ENCODE measurements at places on chromosomes 16 and 17.

DNA sequence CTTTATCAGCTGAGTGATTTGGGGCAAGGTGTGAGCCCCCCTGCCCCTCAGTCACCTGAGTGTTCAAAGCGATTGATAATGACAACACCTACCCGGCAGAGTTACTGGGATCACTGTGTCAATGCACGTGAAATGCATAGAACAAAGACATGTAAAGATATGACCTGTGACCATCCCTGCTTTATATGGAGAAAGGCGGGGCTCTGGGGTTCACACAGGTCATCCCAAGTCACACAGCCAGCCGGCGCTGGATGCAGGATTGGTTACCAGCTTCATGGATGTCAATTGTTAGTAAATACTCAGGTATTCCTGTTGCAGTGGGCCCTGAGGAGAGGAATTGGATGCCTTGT lies 64.4 kb downstream of the CRISPLD2 start:
- DNase-seq: no peak

- no peak for DNase-seq
These were observed 3.8 kb upstream of the LIMD2 start for GRCh38 chr17:63703556-63704258.

DNA sequence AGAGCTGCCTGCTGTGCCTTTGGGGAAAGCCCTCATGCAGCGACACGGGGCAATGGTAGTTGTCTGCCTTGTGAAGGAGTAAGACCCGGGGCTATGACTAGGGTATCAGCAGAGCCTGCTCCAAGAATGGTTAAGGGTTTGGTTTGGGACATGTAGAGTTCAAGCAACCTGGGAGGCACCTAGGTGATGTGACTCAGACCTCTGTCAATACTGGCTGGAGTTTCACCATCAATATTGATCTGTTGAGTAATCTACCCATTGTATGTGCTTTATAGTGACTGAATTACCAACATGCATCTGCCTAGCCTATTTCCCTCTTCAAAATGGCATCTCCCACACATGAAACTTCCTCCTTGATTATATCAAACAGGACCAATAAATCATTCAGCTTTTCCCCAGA lies 398.4 kb upstream of the HSBP1 start:
- DNase-seq: no peak

DNA sequence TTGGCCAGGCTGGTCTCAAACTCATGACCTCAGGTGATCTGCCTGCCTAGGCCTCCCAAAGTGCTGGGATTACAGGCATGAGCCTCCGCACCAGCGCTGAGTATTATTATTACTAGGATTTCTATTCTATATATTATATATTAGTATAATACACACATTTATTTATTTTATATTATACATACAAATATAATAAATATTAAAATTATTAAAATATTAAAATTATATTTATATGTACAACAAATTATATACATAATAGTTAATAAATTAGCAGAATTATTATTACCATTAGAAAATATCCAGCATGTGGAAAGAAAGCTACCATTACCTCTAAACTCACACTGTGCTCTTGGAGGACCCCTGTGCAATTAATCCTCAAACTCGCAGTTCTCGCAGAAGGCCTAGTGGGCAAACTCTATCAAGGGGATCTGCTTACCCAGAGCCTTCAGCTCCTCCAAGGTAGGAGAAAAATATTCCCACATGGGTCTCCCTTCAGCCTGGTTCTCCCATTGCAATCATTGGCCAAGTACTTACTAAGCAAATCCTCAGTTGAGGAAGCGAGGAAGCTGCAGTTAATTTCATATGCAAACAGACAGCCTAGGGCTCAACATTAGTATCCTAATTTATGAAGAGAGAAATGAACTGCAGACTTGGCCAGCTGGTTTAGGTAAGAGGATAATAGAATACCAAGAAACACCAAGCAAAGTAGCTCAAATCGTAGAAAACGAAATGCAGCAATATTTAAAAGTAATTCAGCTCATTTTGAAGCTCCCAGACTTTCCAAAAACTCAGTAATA lies 241.4 kb upstream of the IRX5 start:
- DNase-seq: no peak

- DNase-seq: no peak
These were observed 29.1 kb downstream of the ENDOV start for GRCh38 chr17:80443916-80444643.

DNA sequence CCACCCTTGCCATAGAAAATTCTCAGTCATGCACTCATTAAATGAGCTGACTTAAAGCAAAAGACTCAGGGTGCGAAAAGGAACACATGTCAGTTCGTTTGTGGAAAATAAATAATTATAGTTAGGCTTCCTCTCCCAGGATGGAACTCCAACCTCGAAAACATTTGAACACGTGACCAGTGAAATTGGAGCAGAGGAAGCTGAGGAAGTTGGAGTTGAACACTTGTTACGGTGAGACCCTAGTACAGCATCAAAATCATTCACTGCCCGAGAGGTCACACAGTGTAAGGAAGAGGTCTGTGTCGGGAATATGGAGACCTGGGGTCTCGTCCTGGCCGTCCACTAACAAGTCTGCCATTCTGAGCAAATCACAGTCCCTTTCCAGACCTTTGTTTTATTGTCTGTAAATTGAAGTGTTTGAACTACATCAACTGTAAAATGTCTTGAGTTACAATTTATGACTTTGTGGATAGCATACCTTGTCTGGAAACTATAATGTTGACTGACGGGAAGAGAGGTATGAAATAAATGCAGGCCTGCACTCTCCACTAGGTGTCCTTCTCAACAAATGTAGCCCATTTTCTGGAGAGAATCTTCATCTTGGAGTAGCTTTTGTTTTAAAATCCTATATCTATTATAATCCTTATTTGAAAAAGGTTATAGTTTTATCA lies 7.7 kb downstream of the PSMD7 start:
- DNase-seq: no peak

- DNase-seq: no peak
These were observed 45.6 kb downstream of the RMI2 start for GRCh38 chr16:11390573-11391495.

DNA sequence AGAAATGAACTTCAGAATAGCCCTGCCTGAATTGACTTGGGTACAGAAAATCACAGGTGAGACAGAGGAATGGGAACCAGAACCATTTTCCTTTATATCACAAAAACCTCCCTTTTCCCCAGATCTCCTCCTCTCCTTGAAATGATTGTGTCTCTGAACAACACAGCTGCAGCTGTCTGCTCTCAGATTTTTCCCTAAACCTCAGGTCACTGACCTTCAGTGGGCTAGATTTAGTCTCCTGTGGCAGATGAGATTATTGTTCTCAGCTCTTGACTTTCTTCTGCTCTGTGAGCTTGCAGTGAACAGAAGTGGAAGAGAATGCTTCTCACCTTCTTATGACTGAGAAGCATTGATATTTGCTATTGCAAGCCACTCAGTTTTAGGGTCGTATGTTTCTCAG lies 92.3 kb upstream of the FAM20A start:
- DNase-seq: no peak

DNA sequence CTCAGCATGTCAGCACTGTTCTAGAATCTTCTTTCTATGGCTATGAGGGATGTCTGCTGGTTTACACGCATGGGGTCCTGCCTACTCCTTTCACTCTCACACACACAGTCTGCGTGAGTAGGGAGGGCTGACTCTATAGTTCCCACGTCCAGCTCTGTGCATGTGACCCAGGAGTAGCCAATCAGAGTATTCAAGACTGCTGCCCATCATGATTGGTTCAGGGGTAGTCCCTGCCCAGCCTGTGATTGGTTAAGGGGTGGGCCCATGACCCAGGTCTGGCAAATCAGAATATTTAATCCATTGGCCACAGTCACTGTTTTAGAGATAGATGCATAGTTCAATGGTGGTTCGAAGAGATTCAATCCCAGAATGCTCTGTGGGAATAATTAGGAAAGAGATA lies 151.3 kb upstream of the IRX3 start:
- DNase-seq: no peak

DNA sequence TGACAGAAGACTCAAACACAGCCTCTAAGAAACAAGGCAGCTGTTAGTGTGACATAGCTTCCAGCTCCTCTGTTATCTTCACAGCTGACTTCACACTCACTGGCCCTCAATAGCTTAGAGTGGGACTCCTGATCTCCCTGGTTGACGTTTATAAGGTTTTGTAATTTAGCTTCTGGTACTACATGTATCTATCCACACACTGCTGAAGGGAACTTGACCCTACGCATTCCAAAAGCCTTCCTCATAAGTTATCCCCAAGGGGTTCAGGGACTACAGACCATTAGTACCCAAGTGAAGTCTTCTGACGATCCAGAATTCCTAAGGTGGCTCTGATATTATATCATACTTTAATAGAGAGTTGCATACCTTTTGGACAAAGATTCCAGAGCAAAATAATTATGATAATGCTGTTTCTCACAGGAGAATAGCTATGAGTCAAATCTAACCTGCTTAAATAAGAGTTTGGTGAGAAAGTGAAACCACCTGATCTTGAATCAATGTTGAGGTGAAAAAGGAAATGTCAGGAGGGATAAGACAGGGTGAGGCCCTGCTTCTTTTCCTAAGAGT lies 14.5 kb downstream of the ACACA start:
- DNase-seq: no peak

DNA sequence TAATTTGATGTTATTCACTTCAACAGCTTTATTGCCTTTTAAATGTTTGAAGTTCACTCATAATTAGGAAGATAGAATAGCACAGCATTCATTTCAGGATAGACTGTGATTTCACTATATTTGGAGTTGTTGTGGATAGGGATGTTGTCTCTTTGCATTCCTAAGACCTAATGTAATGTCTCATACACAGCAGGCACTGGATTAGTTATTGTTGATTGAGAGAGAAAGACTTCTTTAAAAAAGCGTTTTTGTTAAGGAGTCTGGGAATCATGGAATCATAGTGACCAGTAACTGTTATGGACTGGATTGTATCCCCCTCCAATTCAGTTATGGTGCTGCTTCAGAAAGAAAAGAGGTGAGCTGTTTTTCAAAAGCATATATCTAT lies 122.0 kb downstream of the USP22 start:
- no peak for DNase-seq

- DNase-seq: peak; percentile 61
These were observed 30.3 kb upstream of the LRRC37A start for GRCh38 chr17:46264456-46265198.

DNA sequence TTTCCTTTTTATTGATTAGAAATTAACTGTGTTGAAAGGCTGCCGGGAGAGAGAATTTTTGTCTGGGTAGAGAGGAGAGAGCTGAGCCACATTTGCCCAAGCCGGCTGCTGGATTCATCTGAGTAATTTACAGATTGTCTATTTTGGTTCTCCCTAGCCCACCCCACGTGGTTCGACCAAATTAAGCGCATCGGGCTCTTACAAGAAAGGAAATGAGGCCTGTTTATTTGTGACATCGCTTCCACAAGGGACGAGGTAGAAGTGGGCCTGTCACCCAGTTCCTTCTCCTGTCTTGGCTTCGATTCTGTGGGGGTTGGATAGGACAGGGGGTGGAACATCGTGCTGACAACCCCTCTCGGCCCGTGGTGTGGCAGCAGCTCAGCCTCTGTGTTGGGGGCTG lies 42.9 kb downstream of the SYT17 start:
- no peak for DNase-seq

GRCh38 chr16:8173111-8173644 lies 417.1 kb downstream of the TMEM114 start:
- peak; percentile 32 for DNase-seq

DNA sequence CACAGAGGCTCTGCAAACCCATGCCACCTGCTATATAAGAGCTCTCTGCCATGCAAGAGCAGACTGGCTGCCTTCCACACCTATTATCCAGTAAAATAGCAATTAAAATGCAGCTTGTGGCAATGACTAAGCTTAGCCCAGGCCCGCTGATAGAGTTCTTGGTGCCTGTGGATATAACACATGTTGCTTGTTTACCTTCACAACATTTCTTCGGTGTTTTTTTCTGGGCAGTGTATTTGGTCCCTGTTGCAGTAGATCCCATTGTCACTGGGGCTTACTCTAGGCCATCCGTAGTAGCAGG lies 63.5 kb downstream of the SPECC1 start:
- no peak for DNase-seq

DNA sequence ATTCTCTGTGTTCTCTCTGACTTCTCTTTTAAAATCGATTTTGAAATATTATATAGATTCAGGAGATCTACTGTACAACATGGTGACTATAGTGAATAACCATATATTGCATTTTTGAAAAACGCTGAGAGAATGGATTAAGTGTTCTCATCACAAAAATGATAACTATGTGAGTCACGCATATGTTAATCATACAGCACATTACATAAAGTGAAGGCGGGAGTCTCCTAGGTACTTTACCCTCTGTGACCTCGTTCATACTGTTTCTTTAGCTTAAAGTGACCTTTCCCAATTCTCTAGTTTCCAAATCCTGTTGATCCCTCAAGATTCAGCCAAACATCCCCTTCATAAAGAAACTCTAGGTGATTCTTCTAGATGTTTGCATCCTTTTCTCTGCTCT lies 3.1 kb upstream of the KRTAP3-2 start:
- DNase-seq: no peak

DNA sequence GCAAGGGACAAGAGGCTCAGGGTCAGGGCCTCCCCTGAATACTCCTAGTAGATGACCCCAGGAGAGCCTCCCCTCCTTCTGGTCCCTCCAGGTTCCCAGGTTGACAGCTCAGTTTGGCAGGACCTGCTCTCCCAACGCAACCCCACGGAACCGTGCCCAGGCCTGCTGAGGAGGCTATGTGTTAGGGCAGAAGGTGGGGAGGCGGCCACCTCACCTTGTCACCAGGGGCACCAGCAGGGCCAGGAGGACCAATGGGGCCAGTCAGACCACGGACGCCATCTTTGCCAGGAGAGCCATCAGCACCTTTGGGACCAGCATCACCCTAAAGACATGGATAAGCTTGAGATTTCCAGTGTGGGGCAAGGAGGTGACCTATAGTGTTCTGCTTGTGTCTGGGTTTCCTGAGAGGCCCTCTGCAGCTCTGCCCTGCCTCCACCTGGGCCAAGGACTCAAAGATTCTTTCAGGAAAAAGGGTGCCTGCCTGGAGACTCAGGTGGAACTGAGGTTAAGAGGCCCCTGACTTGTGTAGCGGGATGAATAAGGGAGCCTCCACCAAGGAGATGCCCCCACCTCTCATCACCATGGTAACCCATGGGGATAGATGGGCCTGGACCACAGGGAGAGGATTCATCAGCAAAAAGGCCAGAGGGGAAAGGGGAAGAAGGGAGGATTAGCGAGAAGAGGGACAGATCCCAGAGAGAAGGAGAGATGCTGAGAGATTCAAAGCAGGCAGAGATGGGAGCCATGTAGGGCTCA lies 10.7 kb downstream of the COL1A1 start:
- DNase-seq: no peak

DNA sequence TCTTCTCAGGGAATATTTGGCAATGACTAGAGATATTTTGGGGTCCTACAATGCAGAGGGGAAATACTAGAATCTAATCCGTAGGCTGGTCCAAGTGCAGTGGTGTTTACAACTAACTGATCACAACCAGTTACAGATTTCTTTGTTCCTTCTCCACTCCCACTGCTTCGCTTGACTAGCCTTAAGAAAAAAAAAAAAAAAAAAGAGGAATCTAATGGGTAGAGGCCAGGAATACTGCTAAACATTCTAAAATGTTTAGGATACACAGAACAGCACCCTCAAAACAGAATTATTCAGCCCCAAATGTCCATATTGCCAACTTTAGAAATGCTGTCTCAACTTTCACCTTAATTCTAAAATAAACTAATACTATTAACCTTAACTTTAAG lies 49.0 kb upstream of the SKAP1 start:
- DNase-seq: no peak

GRCh38 chr16:14198572-14198971 lies 127.5 kb downstream of the MRTFB start:
- no peak for DNase-seq

GRCh38 chr17:4304417-4305027 lies 40.7 kb upstream of the ANKFY1 start:
- DNase-seq: no peak
